ENCODE measurements at places on chromosomes 7 and 10. TPM values are rescaled to one million over a fixed set of nuclear protein-coding genes. Genes with fewer than 3 reads are reported as not detected.

DNA sequence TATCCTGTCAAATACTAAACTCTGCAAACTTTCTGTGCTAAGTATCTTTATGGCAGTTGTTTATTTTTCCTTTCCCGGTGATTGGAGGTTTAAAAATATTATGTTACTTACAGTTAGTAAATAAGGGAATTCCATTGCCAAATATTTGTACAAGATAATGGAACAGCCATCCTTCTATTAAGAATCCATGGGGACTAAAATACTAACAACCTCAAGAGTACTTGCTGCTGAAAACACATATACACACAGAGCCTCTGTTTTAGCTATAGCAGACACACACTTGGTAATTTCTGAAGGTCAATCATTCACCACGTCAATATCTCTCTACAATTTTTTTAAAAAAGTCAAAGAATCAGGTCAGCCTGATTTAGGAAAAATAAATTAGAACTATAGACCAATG, 32.4 kb downstream of the TSPAN12 start:
- H3K36me3 ChIP-seq, result no peaks in the 10 kb centered on the region
- H3K27ac ChIP-seq, result no peak overlapping the region
- H3K4me1 ChIP-seq, result no peaks in the 10 kb centered on the region
- H3K4me3 ChIP-seq, result no peak overlapping the region
- H3K27me3 ChIP-seq, result no peaks in the 10 kb centered on the region

DNA sequence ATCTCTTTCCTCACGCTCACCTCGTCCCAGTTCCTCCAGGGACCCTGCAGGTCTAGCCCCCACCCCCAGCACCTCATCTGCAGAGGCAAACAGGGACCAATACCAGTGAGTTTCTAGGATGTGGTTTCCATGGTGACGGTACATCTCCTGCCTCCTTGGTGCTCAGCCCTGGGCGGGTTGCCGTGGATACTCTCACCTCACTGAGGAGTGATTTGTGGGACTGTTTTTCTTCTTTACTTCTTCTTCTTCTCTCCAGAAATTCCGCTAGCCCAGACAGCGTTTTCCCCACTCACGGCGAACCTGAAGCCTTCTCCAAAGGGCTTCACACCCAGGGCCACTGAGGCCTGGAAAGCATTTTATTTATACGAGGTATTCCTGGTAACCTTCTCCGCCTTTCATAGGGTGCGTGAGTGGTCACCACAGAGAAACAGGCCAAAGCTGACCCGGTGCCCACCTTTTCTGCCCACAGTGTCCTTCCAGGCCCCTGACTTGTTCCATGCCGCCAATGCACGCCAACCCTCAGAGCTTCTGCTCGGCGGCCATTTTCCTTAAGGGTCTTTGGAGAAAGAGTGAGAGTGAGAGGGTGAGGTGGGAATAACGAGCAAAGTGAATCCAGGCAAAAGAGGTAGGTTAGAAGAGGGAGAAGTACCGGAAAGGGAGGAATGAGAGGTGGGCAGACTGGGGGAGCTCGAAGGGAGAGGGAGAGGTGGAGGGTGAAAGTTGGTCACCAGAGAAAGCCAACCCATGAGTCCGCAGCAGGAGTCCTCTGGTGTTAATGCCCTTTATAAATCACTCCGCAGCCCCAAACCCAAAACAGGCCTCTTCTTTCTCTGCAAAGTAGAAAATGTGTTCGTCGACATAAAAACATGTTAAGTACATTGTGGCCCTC, 15.5 kb downstream of the FAM241B start:
- no peaks in the 10 kb centered on the region for H3K27me3 ChIP-seq
- H3K36me3 ChIP-seq, result no peaks in the 10 kb centered on the region
- H3K4me3 ChIP-seq, result no peak overlapping the region
- H3K4me1 ChIP-seq, result no peaks in the 10 kb centered on the region
- DNase-seq, result no peak

GRCh38 chr10:125023862-125024496, 82.1 kb downstream of the ZRANB1 start:
- H3K27ac ChIP-seq, result no peak overlapping the region
- H3K4me3 ChIP-seq, result no peak overlapping the region
- DNase-seq, result no peak
- no peaks in the 10 kb centered on the region for H3K27me3 ChIP-seq

- no peaks in the 10 kb centered on the region for H3K36me3 ChIP-seq
- H3K27me3 ChIP-seq, result no peaks in the 10 kb centered on the region
- H3K4me3 ChIP-seq, result no peak overlapping the region
- H3K4me1 ChIP-seq, result peaks cover 38% of the 10 kb centered on the region
- no peak for DNase-seq
- H3K27ac ChIP-seq, result no peak overlapping the region
Observed at GRCh38 chr10:11721806-11722205, 20.4 kb upstream of the ECHDC3 start.

OR6V1 gene
- not detected for polyA plus RNA-seq

SH2D4B gene
- polyA plus RNA-seq, result 0.09 TPM

DNA sequence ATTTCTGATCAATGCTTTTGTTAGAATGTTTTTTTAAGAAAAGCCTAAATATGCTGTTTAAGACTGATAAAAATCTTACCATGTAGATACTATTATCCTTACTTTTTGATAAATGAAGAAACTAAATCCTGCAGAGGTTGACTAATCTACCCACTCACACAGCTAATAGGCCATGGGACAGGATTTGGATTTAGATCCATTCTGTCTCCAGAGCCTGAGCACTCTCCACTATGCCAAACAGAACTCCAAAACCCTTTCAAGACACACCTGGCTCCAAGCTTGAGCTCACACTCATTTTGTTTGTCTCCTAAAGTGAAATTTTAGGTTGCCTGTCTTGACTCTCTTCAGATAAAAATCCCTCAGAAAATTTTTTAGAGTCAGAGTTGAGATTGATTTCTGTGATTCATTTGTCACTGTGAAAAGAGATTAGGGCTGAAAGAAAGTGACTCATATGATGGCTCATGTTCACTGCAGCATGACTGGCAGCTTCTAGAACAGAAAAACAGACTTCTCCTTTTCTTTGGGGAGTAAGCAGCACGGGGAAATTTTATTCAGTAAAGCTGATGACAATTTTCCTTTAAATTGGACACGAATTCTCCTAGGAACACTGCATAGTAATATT, 132.3 kb upstream of the POT1 start:
- no peak overlapping the region for H3K4me3 ChIP-seq
- no peak overlapping the region for H3K27ac ChIP-seq
- DNase-seq, result no peak
- no peaks in the 10 kb centered on the region for H3K36me3 ChIP-seq

SPDYE2B gene
- polyA plus RNA-seq, result not detected

All from B cell (primary cell).